ENCODE measurements at places on chromosomes 16 and 17. TPM values are rescaled to one million over a fixed set of nuclear protein-coding genes. Genes with fewer than 3 reads are reported as not detected.

DNA sequence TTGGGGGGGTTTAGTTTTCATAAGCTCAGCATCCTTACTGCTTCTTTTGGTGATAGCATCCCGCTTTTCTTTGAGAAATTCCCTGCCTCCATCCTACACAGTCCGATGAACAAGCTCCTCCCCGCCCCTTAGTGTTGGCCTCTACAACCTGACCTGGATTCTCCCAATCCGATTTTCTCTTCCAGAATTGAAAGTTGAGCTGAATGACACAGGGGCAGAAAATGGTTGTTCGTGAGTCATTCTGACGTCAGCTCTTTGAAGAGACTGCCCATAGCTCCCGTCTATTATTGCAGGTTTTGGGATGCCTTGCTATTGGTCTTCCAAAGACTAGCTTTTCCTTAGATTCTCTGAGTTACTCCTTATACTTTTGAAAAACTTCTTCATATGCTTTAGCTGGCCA is 279.7 kb downstream of the SLC39A11 start:
- no peak for DNase-seq

DNA sequence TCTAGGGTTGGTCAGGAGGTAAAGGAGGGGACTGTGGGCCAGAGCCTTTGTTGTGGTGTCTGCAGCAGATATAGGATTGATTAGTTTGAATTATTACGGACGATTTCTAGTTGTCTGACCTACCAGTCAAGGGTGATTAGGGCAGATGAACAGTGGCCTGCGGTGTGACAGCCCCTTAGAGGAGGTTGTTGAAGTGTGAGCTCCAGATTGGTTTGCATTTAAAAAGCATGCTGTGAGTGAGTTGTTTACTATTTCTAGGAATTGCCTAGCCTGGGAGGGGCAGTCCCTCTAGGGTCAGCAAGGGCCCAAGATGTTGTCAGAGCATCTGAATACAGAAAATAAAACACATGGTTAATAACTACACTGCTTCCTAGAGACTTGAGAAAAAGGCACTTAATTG is 108.8 kb downstream of the ARHGAP44 start:
- DNase-seq = no peak

Gene KRTAP2-1
- total RNA-seq = not detected

Gene C16orf92
- not detected for total RNA-seq

GRCh38 chr16:31269541-31269940 is 9.8 kb downstream of the ITGAM start:
- DNase-seq = no peak

- DNase-seq = no peak
These were observed 12.9 kb downstream of the RPGRIP1L start for GRCh38 chr16:53690771-53691170.

DNA sequence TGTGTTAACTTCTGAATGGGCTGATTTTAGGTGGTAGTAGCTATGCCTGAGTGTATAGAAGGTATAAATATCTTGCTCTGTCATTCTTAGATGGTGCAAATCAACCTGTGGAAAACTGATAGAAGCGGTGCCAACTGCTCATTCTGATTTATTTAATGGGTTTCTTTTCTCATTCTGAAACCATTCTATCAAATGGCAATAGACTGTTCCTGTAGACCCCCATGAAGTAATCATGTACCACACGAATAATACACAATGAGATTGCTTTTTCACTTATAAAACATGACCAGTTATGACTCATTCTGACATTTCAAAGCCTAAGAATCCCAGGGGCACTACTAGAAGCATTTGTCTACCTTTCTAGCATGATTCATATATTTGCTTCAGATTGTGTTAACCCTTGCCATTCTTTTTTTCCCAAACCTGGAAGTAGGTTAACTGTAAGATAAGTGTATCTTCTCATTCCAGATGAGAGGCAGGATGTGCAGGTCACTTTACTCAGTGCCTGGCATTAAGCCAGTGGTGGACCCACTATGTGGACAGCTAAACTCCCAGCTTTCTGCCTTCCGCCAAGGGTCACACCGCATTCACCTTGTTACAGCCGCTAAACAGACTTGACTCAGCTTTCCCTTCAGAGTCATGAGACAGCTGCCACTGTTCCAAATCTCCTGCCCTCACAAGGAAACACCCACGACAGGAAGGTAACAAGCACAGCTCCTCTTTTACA is 16.4 kb upstream of the SLC16A11 start:
- DNase-seq = no peak

Gene TBC1D3G
- total RNA-seq = not detected

DNA sequence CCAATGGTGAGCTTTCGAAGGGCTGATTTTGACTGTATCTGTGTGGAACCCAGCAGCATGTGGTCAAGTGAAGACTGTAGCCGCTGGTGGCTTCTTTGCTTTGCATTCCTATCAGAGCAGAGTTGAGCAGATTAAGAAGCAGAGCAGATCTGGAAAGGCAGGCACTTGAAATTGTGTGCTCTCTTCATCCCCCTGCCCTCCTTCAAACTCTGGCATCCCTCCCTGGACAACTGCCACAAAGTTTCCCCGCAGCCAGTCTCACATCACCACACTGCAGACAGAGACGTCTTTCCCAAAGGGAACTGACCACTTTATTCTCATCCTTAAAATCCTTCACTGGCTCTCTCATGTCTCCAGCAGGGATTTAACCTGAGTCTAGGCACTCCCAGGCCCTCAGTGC is 237.1 kb upstream of the DYNLRB2 start:
- no peak for DNase-seq

DNA sequence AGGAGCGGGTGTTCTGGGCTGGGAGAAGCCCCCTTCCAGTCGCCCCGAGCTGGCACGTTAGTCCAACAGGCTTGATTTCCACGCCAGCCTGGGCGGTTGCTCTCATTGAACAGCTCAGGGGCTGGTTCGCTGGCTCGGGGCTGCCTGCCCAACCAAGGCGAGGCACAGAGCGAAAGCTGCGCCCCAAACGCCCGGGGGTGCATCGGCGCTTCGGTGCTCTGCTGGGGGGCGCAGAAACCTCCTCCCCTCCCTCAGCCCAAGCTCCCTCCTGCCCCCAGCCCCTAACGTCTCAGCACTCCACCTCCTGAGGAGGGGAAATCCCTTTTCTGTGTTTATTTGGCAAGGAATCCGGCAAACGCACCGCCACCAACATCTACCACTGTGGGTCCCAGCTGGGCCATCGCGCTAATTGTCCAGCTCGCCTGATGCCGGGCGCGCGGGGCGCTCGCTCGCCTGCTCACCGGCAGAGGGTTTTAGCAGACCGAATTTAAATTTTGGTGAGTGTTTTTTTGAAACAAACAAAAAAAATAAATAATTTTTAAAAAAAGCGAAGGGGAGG is 29.5 kb upstream of the RBFOX1 start:
- DNase-seq = peak; percentile 20

DNA sequence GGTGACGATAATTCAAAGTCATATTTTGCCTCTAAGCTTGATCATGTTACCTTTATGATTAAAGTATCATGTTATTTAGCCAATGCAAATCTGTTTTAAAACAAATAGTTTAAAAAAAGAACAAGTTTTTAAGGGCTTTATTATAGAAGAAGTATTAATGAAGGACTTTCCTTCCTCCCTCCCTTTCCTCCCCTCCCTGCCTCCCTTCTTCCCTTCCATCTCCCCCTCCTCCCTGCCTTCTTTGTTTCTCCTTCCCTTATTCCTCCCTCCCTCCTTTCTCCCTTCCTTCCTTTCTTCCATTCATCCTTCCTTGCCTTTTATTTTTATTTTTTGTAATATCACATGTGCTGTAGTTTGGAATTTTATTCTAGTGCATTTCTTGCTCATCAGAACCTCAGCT is 26.4 kb downstream of the NQO1 start:
- no peak for DNase-seq

GRCh38 chr16:70774261-70774660 is 26.7 kb downstream of the VAC14 start:
- no peak for DNase-seq

Gene HAP1
- 0.14 TPM for total RNA-seq

DNA sequence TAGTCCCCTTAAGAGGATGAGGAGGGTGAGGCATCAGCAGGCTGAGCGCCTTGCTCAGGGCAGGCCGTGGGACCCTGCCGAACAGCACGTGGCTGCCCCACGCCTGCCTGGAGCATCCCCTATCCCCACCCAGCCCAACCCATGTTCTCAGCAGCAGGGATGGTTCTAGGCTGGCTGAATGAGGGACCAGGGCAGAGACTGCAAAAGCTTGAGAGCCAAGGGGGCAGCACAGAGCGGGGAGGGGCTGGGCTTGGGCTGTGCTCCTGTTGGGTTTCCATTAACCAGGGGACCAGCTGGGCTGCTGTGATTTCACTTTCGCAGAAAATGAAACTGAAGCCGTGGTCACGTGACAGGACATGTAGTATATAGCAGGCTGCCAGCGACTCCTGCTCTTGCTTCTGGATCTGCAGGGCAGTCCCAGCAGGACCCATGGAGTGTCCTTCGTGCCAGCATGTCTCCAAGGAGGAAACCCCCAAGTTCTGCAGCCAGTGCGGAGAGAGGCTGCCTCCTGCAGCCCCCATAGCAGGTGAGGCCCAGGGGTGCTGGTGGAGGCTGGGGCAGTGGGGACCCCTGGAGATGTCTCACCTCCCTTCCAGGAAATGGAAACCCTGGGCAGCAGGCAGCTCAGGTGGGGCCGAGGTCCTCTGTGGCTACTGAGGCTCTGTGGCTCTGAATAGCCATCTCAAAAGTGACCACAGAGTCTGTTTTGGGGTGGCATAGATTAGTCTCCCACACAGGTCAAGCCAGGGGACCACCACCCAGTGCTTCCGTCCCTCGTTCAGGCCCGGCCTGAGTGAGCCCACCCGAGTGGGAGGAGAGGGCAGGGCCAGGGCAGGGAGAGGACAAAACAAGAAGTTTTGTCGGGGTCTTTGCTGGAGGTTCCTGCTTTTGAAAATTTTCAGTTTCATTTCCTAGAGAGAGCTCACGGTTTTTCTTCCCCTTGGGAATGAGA is 2.9 kb downstream of the RNF213 start:
- DNase-seq = peak; percentile 75

Gene WRAP53
- 4.7 TPM for total RNA-seq

- DNase-seq = peak; percentile 86
These were observed 86.8 kb downstream of the WWP2 start for GRCh38 chr16:69848637-69849545.

DNA sequence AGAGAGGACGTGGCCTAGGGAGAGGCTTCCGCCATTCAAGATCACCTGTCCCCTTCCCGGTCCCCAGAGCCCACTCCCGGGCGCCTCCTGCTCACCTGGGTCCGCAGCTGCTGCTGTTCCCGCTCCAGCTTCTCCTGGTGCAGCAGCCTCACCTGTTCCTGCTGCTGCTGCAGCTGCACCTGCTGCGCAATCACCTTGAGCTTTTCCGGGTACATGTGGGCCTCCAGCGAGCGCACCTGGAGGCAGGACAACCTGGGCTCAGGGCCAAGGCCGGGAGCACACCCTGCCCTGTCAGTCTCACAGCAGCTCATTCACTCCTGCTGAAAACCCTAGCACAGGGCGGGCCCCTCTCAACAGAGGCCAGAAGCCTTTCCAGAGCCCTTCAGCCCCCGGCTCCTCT is 12.5 kb downstream of the TFAP4 start:
- DNase-seq = no peak

DNA sequence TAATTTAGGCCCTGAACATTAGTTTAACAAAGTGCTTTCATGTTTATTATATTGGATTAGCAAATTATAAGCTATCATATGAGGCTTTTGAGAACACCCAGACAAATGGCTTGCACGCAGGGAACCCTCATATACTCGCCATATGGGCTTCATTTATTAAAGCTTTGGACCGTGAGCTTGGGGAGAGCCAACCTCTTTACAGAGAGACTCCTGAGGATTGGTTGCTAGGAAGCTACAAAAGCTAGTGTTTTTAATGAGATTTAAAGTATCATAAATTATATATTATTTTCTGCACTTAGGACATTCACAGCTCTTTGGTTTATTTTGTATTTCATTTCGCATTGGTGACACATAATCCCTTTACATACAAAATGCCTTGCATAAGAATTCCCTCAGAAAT is 193.8 kb upstream of the TOX3 start:
- DNase-seq = no peak

Gene ESRP2
- total RNA-seq = 0.14 TPM

DNA sequence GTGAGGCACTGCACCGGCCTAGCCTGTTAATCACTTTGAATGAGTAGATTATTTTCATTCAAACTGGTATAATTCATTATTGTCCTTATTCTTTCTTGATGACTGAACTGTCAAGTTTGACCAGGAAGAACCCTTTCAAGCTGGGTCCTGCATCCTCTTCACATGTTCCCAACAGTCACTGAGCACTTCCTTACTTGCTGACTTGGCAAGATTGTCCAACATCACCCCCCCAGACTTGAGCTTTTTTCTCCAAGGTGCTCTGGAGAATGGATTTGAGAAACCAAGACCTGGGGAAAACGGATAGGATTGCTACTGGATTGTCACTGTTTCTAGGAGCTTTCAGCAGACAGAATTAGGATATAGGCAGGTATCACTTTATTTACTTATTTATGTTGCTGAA is 55.1 kb upstream of the GSG1L start:
- no peak for DNase-seq

Gene C17orf113
- total RNA-seq = 0.63 TPM
